ENCODE measurements at places on chromosomes 7 and 10. TPM values are rescaled to one million over a fixed set of nuclear protein-coding genes. Genes with fewer than 3 reads are reported as not detected.

DNA sequence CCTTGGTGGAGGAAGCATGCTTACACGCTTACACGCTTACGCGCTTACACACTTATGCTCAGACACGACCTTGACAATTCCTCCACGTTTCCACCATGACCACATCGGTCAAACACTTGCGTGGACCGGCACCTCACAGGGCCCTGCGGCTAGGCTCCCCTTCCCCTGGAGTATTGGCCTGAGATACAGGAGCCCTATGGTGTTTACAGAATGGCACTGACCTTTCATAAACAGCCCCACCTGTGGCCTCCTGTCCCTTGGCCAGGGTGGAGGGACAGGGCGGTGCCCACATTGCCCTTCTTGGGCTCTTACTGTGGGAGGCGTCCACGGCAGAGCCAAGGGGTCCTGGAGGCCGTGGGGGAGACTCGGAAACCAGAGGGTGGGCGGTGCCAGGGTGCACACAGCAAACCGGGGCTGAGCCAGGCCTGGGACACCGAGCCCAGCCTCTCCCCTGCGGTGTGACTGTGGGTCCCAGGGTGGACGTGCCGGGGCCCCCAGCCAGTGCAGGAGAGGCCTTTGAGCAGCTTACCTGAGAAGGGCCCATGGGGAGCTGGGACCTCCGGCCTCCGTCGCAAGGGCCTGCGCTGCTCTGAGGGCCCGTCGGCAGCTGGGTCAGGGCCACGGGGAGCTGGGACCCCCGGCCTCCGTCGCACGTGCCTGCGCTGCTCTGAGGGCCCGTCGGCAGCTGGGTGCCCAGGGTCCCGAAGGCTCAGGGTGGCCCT, 44.2 kb upstream of the FOXL3 start:
- no peak for DNase-seq

GRCh38 chr10:68156373-68157185, 47.3 kb downstream of the MYPN start:
- DNase-seq, result peak; percentile 40

DNA sequence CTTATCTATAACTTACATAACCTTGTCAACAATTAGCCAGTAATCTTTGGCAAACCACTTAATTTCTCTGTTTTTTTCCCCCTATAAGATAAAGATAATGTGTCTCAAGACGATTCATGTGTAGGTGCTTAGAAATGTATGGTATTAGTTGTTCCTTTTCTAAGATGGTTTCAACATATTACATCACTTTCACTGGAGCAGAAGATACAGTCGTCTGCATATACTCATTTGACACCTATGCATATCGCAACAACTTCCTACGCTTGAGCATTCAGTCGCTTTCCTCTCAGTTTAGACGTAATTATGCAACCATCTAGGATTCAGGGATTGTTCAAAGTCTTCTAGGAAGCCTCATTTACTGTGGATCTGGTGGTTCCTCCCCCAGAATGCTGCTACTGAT, 396.7 kb downstream of the PHTF2 start:
- DNase-seq, result peak; percentile 70

DNA sequence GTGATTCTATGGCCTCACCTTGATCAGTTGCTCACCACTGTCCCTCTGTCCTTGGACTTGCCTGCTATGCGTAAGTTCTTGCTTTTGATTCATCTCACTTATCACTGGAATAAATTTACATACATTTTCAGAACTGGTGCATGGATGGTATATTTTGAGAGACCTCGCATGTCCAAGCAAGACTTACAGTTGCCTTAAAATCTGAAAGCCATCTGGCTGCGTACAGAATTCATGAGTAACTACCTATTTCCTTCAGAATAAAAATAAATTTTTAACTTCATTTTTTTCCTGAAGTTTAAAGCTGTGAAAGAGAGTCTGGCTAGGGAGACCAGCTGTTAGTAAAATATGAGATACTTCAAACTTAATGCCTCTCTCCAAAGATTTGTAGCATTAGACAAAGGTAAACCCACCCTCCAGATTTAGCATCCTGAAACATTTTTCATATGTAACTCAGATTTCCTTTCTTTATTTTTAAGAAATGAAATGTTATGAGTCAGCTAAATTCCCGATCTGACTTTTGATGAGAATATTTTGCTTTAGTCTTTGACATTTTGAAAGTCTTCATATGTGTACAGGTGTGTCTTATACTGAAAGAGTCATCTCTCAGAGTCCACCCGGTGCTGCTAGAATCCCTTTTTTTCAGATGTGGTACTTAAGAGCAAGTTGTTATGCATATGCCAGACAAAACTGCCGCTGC, 136.4 kb upstream of the CELF2 start:
- no peak for DNase-seq

GRCh38 chr10:110919971-110920881, 822 bp downstream of the SHOC2 start:
- DNase-seq, result peak; percentile 62

GRCh38 chr10:14146025-14146424, 184.7 kb downstream of the FRMD4A start:
- DNase-seq, result no peak

DNA sequence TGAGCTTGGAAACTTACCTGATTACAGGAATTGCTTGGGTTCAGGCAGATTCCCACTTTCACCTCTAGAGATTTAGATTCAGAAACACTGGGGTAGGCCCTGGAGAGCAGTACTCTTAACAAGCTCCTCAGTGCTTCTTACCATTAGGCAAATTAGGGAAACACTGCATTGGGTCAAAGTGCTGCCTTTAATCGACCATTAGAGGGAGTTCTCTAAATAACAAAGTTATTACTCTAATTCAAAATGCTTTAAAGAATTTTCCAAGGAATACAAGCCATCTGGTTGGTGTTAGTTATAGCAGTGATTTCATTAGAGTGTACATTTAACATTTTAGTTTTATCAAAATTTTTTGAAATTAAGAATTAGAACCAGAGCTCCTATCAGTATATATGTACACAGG, 324.5 kb downstream of the GFRA1 start:
- peak; percentile 33 for DNase-seq

DNA sequence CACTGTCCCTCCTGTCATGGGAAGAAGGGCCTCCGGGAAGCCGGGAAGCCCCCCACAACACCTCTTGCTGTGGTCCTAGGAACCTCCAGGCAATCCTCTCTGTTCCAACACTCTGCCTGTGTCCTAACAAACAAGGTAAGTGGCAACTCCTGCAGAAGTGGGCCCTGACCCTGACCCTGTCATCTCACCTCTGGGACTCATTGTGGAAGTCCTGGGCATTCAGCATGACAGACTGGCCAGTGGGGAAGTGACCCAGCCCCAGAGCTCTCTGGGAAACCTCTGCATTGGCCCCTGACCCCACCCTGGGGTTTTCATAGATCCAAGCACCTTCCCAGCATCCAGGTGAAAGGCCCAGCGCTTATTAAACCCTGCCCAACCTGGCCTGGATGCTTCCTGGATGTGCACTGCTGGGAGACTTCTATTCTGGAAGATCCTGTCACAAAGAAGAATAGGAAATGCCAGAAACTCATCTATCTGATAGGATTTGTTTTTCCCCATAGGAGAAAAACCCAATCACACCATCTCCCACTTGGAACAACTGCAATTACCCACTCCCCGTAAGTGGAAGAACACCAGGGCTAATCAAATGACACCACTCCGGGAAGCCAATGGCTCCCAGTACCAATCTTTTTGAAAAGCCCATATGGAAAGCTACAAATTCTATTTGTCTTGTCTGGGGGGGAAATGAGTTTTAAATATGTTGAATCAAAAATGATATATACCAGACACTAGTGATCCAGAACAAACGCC, 24.3 kb downstream of the LEP start:
- DNase-seq, result no peak

GRCh38 chr10:100325158-100325557, 4.9 kb downstream of the PKD2L1 start:
- DNase-seq, result peak; percentile 74

GRCh38 chr10:127945341-127945758, 38.4 kb downstream of the PTPRE start:
- DNase-seq, result no peak

DNA sequence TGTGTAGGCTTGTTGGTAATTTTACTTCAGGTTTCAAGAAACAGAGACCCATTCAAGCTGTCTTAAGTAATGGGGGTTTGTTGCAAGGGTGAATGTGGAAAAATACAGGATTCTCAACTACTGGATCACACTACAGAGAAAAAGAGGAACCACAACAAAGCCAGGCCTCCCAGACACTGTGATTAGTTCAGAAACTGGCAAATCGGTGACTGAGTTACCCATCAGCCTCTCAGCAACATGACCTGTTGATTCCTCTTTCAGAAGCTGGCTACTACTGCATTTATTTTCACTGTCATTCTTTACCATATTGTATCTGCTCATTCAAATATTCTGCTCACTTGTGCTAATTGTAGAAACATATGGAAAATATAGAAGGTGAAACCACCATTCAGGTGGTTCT, 16.0 kb downstream of the CCDC71L start:
- no peak for DNase-seq

GRCh38 chr7:30278376-30278775, 6.0 kb upstream of the ZNRF2 start:
- no peak for DNase-seq

DNA sequence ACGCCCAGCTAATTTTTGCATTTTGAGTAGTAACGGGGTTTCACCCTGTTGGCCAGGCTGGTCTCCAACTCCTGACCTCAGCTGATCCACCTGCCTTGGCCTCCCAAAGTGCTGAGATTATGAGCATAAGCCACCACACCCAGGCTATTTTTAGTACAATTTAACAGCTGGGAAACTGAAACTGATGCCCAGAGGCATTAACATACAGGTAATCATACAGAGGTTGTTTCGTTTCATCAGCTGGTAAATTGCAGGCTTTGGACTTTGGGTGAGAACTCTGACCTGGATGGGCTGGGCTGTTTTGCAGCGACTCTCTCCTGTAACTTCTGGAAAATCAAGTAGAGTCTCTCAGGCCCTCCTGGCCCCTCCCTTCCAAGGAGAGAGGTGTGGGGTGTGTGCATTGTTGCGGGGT, 6.2 kb upstream of the ACHE start:
- DNase-seq, result no peak

- DNase-seq, result no peak
Measured at GRCh38 chr7:110564246-110564645, 526.7 kb upstream of the LRRN3 start.

DNA sequence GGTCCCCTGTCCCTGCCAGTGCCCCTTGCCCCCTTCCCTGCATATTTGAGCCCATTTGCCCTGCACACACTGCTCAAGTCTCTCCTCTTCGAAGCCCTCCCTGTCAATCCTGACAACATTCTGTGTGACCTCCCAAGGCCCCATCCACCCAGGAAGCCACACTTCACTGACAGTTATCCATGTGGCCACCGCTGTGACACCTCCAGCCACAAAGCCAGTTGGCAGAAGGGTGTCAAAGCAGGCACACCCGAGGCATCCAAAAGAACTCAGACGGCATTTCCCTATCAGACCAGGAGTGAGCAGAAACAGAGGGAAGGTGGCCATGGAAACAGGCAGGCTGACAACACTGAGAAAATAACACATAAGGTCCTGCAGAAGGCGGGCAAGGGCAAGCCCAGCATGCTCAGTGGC, 4.6 kb downstream of the POLM start:
- no peak for DNase-seq

DNA sequence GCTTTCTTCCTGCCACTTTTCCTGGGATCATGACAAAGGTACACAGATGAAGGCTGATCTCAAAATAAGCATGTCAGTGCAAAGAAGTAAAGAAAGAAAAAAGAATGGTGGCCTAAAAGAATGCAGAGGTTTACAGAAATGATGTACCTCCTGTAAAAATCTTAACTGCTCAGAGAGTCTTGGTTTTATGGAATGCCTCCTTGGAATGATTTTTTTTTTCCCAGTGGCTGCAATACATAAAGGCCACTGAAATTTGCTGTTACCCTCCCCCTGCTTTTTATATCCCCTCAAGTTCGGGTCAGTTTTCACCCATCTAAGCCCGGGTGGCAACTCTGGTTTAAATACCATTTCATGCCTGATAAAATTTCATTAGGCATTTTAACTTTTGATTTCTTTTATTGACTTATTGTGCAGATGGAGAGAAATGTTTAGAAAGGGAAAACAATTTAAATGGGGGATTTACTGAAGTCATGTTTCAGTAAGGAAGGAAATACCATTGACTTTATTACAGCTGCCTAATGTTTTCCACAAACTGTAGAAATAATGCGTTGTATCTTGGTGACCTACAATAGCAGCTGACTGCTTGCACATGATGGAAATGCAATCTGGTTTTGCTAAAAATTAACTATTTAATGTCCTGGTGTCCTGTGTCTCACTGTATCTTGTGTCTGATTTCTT, 102.5 kb downstream of the SAMD9 start:
- DNase-seq, result peak; percentile 32

GRCh38 chr7:30824821-30825720, 53.9 kb downstream of the MINDY4 start:
- no peak for DNase-seq

- no peak for DNase-seq
Measured at GRCh38 chr10:76945166-76945565, 692.4 kb downstream of the KCNMA1 start.

DNA sequence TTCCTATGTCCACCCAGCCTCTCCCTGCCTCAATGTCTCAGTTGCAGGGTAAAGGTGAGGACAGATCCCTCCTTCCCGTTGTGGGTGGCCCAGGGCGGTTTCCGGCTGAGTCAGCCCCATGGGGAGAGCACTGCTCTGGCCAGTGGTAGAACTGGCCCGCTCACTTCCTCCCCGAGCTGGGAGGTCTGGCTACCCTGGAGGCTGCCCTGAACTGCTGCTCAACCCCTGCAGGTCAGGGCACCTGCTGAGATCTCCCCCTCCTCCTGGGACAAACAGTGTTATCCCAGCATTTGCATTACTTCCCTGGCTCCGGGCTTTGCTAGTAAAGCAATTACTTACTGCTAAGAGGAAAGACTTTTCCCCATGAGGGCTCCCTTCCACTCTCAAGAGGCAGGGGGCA, 21.4 kb upstream of the IMPDH1 start:
- peak; percentile 67 for DNase-seq

- DNase-seq, result peak; percentile 68
Measured at GRCh38 chr10:103451831-103452505, at the start of gene CALHM2. TSS of gene CALHM2 (minus strand) at chr10:103452370. CDS start at chr10:103449941, 2,429 bp downstream.

The PRKAR2B gene
- total RNA-seq, result 56.3 TPM

The CCDC3 gene
- total RNA-seq, result 4.3 TPM

The HGF gene
- 0.11 TPM for total RNA-seq

The PRLHR gene
- total RNA-seq, result not detected

The SKIDA1 gene
- 42.4 TPM for total RNA-seq

The STEAP1 gene
- not detected for total RNA-seq

The AKR1C8 gene
- not detected for total RNA-seq

The EPHB6 gene
- 27.7 TPM for total RNA-seq

The LAMTOR4 gene
- 193 TPM for total RNA-seq

The PRKG1 gene
- total RNA-seq, result 4.5 TPM

The HMX3 gene
- total RNA-seq, result not detected
